ENCODE measurements at places on chromosomes 3 and 15. TPM values are rescaled to one million over a fixed set of nuclear protein-coding genes. Genes with fewer than 3 reads are reported as not detected.

Gene CASR
- 0.10 TPM for total RNA-seq

DNA sequence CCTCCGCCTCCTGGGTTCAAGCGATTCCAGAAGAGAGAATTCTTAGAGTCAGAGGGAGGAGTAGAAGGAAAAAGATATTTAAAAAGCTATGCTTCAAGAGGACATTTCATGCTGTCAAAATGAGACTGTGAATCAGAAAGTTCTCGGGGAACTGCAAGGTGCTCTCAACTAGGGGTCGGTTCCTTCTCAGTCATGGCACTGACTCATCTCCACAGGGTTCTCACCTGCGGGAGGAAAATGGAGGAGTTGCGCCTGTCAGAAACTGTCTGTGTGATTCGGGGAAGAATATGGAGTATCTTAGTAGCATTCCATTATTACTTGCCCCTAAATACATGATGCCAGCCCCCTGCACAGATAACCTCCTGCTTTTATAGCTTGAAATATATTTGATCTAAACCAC, 47.4 kb downstream of the APH1B start:
- H3K4me3 ChIP-seq, result no peak overlapping the region
- no peak for DNase-seq
- H3K27ac ChIP-seq, result no peak overlapping the region
- H3K4me1 ChIP-seq, result no peaks in the 10 kb centered on the region
- H3K27me3 ChIP-seq, result no peaks in the 10 kb centered on the region
- H3K36me3 ChIP-seq, result no peaks in the 10 kb centered on the region

DNA sequence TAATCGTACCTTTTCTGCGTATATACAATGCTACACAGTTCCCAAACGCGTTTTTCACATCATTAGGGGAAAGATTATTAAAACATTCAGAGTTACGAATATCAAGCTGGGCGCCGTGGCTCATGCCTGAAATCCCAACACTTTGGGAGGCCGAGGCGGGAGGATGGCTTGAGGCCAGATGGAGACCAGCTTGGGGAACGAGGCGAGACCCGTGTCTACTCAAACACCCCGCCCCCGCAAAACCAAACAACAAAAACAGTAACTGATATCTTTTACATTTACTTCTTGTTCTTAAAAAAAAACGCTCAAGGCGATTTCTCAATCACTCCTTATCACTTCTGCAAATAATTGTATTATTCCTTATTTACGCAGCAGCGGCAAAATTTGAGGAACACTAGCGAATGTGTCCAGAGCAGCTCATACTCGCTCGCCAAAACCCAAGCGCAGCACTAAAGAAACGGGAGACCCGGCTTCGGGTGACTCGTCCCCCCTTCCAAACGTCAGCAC, 1.2 kb downstream of the ZBTB11 start:
- no peak for DNase-seq
- H3K4me1 ChIP-seq, result peaks cover 53% of the 10 kb centered on the region
- H3K27me3 ChIP-seq, result no peaks in the 10 kb centered on the region
- H3K4me3 ChIP-seq, result peak overlapping the region; percentile 82
- H3K27ac ChIP-seq, result peak overlapping the region; percentile 89
- peaks cover 49% of the 10 kb centered on the region for H3K36me3 ChIP-seq

Gene GOLGA6D
- not detected for total RNA-seq

GRCh38 chr3:54882129-54882833, 45.6 kb downstream of the LRTM1 start:
- H3K27ac ChIP-seq, result no peak overlapping the region
- DNase-seq, result no peak
- H3K4me3 ChIP-seq, result no peak overlapping the region
- no peaks in the 10 kb centered on the region for H3K27me3 ChIP-seq
- no peaks in the 10 kb centered on the region for H3K36me3 ChIP-seq

Gene ADGRG7
- total RNA-seq, result not detected

- H3K27me3 ChIP-seq, result no peaks in the 10 kb centered on the region
- no peaks in the 10 kb centered on the region for H3K36me3 ChIP-seq
- no peak overlapping the region for H3K27ac ChIP-seq
- no peak for DNase-seq
- no peak overlapping the region for H3K4me3 ChIP-seq
Observed at GRCh38 chr15:93709708-93710107, 521.7 kb upstream of the MCTP2 start.

DNA sequence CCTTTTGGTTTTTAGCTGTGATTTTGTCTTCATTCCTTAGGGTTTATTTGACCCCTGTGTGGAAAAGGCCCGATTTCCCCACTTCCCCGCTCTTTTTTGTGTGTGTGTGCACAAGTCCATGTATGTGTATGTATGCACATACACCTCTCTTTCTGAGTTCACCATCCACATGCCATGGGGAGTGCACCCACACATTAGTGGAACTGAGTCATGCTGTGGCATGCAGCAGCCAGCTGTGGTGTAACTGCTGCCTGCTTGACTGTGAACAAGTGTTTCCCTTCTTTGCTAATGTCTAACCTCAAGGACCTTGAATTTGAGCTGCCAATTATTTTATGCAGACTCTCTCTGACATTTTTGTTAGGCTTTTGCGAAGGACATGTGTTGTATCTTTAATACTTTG, 434.9 kb upstream of the TPM1 start:
- H3K36me3 ChIP-seq, result no peaks in the 10 kb centered on the region
- DNase-seq, result no peak
- H3K27ac ChIP-seq, result no peak overlapping the region
- no peak overlapping the region for H3K4me3 ChIP-seq
- H3K4me1 ChIP-seq, result no peaks in the 10 kb centered on the region

Gene TGM4
- not detected for total RNA-seq

DNA sequence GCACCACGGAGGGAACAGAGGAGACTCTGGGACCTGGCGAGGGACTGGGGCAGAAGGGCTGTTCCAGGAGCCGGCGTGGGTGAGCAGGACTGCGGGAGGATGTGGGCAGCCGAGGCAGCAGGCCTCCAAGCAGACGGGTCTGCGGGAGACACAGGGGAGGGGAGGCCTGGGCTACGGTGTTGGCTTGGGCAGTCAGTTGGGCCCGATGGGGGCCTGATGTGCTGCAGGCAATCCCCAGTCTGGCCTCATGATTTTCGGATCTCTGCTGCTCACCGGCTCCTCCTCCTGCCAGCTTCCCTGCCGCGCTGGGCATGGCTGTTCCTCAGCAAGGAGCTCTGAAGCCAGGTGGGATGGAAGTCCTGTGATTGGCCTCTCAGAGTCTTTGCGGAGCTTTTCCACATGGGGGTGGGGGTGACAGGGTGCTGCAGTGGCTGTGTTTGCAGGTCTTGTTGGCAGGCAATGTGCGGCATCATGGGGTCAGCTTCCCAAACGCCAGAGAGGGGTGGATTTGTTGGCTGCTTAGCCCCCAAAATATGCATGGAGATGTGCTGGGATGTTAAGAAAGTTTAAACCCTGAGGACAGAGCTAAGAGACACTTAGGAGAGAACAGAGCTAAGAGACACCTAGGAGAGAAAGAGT, 19.3 kb downstream of the MINAR1 start:
- H3K36me3 ChIP-seq, result no peaks in the 10 kb centered on the region
- no peak overlapping the region for H3K4me3 ChIP-seq
- no peak for DNase-seq
- H3K4me1 ChIP-seq, result no peaks in the 10 kb centered on the region

GRCh38 chr3:103991461-103992115, 1375.1 kb upstream of the ALCAM start:
- H3K4me3 ChIP-seq, result no peak overlapping the region
- H3K27ac ChIP-seq, result no peak overlapping the region
- no peaks in the 10 kb centered on the region for H3K27me3 ChIP-seq
- no peaks in the 10 kb centered on the region for H3K4me1 ChIP-seq
- no peaks in the 10 kb centered on the region for H3K36me3 ChIP-seq
- DNase-seq, result no peak

GRCh38 chr3:32229565-32229964, 8.9 kb upstream of the CMTM8 start:
- no peaks in the 10 kb centered on the region for H3K4me1 ChIP-seq
- H3K4me3 ChIP-seq, result no peak overlapping the region

DNA sequence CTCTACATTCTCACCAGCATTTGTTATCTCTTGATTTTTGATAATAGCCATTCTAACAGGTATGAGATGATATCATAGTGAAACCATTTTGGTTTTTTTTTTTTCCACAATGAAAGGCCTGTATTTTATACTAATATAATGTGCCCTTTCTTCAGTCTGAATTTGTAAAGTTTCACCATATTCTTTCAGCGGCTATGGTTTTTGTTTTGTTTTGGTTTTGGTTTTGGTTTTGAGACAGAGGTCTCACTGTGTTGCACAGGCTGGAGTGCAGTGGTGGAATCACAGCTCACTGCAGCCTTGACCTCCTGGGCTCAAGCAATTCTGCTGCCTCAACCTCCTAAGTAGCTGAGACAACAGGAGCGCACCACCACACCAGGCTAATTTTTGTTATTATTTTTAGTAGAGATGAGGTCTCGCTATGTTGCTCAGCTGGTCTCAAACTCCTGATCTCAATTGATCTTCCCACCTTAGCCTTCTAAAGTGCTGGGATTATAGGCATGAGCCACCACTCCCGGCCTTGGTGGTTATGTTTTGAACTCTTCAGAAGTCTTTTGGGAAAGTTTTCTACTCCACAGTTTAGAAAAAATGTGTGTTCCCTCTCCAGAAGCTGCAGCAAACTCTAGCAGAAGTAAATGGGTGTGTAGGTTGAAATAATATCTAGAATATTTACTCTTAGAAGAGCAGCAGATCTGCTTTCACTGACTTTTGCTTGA, 110.2 kb upstream of the UMPS start:
- peak overlapping the region; percentile 74 for H3K27ac ChIP-seq
- peaks cover 8% of the 10 kb centered on the region for H3K27me3 ChIP-seq
- H3K4me3 ChIP-seq, result peak overlapping the region; percentile 55

- no peak overlapping the region for H3K4me3 ChIP-seq
- H3K4me1 ChIP-seq, result peaks cover 23% of the 10 kb centered on the region
- H3K36me3 ChIP-seq, result no peaks in the 10 kb centered on the region
Observed at GRCh38 chr3:196218155-196218712, 1.9 kb downstream of the SLC51A start.

- H3K36me3 ChIP-seq, result no peaks in the 10 kb centered on the region
- peak overlapping the region; percentile 67 for H3K27ac ChIP-seq
- DNase-seq, result no peak
- peaks cover 10% of the 10 kb centered on the region for H3K4me1 ChIP-seq
Observed at GRCh38 chr15:100350434-100351226, 8.9 kb upstream of the ADAMTS17 start.

Gene KCNMB2
- not detected for total RNA-seq

Gene FAM219B
- 116 TPM for total RNA-seq

Gene KLHL40
- not detected for total RNA-seq

DNA sequence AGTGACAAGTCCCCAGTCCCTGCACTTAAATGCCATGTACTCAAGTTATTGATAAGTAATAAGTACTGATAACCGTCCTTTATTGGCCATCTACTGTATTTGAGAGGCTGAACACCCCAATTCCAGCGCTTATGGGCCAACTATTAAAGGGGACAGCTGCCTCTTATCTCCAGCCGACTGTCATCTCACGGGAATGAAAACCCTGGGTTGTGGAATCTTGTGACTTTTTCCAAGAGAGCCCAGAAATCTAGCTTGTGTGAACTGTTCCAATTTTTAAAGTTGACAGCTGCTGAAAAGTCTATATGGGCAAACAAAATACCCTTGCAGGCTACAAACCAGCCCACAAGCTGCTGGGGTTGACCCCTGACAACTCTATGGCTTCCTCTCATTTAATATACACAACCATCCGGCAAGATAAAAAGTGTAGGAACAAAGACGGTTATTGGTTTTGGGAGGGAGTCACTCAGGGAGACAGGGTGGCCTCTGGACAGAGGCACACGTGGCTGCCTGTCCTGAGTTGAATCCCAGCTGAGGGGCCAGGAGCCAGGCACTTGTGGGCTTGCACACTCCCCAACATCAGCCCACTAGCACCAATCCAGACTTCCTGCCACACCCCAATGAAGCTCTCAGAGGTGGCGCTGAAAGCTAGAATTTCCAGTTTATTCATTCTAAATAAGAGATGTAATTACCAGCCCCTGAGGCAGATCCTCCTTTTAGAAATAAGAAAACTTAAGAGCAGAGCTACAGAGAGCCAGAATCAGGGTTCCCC, 16.2 kb downstream of the SPSB4 start:
- no peak for DNase-seq
- no peak overlapping the region for H3K4me3 ChIP-seq
- H3K4me1 ChIP-seq, result peaks cover 8% of the 10 kb centered on the region
- no peak overlapping the region for H3K27ac ChIP-seq
- no peaks in the 10 kb centered on the region for H3K36me3 ChIP-seq

Gene FETUB
- not detected for total RNA-seq
